Urinary bladder (tissue), 4 donors: ENCODE measurements at places on chromosomes 1 and 21. TPM values are rescaled to one million over a fixed set of nuclear protein-coding genes. Genes with fewer than 3 reads are reported as not detected.

The GCSAML gene
- 1.1 TPM for total RNA-seq

The CD53 gene
- 21.5 TPM for total RNA-seq

The LEMD1 gene
- total RNA-seq: not detected

The NT5C1A gene
- total RNA-seq: 2.1 TPM

The LYPD8 gene
- not detected for total RNA-seq

The NIBAN1 gene
- 148 TPM for total RNA-seq

The CLK2 gene
- total RNA-seq: 29.7 TPM

The EFHD2 gene
- 16.9 TPM for total RNA-seq

The UMODL1 gene
- not detected for total RNA-seq

The PCP4L1 gene
- total RNA-seq: 22.8 TPM

The HSD3B1 gene
- not detected for total RNA-seq

The PTTG1IP gene
- total RNA-seq: 154 TPM

The LRRC8B gene
- 7.0 TPM for total RNA-seq

The CD34 gene
- 42.5 TPM for total RNA-seq

The GRHL3 gene
- 15.1 TPM for total RNA-seq

The CCDC24 gene
- total RNA-seq: 2.8 TPM

The SPRR2F gene
- not detected for total RNA-seq

The PCNT gene
- total RNA-seq: 22.4 TPM

The FASLG gene
- 0.26 TPM for total RNA-seq

The KRTAP13-2 gene
- not detected for total RNA-seq

The NECAP2 gene
- total RNA-seq: 46.0 TPM

The AQP10 gene
- not detected for total RNA-seq

The PLA2G2A gene
- total RNA-seq: 0.48 TPM

The SGIP1 gene
- 8.4 TPM for total RNA-seq

The FCGR1A gene
- 10.4 TPM for total RNA-seq

The COL18A1 gene
- 60.7 TPM for total RNA-seq

The ADAR gene
- total RNA-seq: 72.1 TPM

The MARK1 gene
- total RNA-seq: 21.4 TPM

The PAPPA2 gene
- total RNA-seq: 4.6 TPM

The IL12RB2 gene
- total RNA-seq: 6.0 TPM

The CLIC6 gene
- total RNA-seq: 17.2 TPM

The BATF3 gene
- 2.3 TPM for total RNA-seq
